ENCODE measurements at places on chromosomes 1 and 21.

DNA sequence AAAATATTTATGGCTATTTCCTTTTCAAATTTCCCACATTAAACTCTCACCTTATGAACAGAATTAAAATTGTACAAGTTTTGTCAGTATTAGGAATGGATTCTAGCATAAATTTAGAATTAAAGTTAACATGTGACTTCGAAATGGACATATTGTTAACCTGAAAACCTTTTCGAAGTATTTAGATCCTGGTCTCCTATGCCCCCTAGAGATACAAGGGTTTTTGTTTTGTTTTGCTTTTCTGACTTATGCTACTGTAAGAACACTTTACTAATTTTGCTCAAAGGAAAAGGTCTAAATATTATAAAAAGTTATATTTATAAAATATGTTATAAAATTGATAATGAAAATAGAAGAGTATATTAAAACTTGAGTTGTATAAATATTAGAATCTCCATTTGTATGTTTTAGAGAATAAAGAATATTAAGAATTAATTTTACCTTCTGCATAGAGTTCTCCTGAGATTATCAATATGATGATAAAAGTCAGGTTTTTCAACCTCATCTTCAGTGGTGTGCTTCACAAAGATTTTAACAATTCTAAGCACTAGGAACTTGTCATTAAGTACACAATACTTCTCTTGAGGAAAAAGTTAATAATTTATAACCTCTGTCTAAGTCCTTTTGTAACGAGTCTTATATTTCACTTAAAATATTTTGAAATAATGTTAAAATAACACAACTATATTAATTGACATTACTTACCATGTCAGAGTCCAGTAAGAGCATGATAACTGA, at the start of gene F13B:
Gene F13B (minus strand): TSS at position 542 of the 738 bp plus-strand sequence. CDS start 37 bp downstream, at position 505.
- DNase-seq, result no peak

- DNase-seq, result no peak
Measured at GRCh38 chr1:219927956-219928790, at the start of gene SLC30A10. TSS of gene SLC30A10 (minus strand) at chr1:219928557. CDS start at chr1:219928440, 117 bp downstream.

DNA sequence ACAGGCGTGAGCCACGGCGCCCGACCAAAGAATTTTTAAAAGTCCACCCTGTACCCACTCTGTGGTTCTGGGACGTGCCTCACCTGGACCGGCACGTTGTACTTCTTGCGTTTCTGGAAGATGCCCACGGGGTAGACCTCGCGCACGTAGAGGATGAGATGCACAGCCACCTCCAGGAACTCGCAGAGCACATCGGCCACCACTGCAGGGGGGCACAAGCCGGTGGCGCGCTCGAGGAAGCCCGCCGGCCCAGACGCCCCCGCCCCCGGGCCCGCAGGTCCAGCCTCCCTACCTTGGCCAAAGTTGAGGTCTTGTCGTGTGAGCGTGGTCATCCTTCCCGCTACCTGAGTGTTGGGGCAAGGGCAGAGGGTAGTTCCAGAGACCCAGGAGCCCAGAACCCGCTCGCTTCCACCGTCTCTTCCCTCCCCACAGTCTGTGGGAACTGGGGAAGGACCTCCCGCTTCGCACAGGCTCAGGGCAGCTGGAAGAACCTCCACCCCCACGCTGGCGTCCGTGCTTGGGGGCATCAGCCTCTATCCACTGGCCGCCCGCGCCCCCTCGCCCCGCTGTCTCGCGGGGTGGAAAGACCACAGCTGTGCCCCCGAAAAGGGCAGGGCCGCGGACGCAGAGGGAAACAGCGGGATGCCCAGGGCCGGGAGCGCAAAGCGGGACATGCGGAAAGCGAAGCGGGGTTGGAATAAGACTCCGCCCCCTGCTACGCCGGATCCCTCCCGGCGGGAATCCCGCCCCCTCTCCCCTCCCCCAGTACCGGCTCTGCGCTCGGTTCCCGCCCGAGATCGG, 478 bp downstream of the MAD2L2 start:
- DNase-seq, result no peak

GRCh38 chr21:35398346-35398982, 349.4 kb upstream of the RUNX1 start:
- no peak for DNase-seq

- no peak for DNase-seq
Measured at GRCh38 chr1:35441926-35442579, 115.2 kb downstream of the KIAA0319L start.

GRCh38 chr1:58983162-58983561, 199.3 kb upstream of the JUN start:
- DNase-seq, result no peak

DNA sequence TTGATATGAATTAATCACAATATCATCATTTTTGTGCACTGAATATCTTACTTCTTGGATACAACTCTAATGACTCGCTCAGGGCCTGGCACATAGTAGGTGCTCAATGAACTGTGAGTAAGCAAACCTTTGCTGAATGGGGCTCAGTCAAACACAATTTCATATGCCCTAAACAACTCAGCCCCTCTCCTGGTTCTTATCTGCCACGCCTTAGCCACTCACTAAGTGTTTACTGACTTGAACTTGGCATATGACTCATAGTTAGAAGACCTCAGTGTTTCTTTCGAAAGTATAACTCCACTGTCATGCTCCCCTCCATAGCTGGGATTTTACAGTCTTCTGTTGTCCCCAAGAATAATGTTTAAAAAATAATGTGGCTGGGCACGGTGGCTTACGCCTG, 4.8 kb upstream of the IFNLR1 start:
- no peak for DNase-seq

DNA sequence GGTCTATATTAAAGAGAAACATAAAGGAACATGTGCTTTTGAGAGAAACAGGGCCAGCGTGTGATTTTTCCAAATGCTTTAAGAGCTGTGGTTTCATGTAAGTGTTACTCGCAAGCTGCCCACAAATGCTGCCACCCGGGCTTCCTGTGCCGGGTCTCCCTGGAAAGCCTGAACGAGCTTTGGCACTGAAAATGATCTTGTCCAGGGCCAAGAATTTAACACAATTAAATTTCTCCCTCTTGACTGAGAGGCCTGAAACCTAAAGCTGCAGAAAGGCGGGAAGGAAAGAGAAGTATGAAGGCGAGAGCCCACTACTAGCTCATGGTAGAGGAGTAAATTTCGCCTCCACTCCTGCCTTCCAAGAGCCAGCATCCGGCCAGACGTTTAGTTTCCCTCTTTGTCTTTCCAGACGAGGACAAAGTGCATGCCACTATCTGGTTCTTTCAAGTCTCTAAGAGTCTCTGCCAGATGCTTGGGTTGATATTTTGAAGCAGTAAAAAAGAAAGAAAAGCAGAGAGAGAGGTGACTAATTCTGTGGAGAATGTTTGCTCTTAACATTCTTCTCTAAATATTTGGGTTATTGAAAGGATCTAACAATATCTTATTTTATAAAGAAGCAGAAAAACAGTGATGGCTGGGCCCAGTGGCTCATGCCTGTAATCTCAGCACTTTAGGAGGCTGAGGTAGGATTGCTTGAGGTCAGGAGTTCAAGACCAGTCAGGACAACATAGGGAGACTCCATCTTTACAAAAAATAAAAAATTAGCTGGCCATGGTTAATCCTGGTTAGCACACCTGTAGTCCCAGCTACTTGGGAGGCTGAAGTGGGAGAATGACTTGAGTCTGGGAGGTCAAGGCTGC, 100.0 kb upstream of the HNRNPU start:
- no peak for DNase-seq

GRCh38 chr1:205878026-205878425, 28.1 kb upstream of the PM20D1 start:
- DNase-seq, result no peak

DNA sequence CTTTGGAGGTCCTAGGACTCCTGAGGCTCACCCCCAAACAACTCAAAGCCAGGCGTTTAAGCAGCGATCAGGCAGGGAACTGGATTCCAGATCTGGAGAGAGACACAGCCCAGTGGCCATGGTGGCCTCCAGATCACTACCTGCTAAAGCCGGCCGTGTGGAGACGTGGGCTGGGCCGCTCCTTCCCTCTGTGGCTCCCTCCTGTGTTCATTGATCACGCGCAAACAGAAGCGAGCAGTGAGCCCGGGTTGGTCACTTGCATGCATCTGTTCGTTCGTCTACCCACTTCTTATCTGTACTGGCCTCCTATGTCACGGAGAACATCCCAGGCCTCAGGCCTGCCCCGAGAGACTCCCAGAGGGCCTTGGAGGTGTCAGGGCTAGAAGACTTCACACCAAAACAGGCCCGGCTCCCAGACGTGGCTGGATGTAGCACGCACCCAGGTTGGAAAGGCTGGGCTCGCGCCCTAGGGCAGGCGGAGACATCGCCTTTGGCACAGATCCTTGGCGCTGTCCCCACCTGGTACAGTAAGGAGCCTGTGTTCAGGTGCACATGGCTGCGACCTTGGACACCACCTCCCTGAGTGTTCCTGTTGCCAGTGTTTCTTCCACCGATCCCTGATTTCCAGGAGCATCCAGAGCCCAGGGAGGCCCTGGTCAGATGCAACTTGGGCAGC, 76.7 kb upstream of the ARHGEF16 start:
- no peak for DNase-seq

DNA sequence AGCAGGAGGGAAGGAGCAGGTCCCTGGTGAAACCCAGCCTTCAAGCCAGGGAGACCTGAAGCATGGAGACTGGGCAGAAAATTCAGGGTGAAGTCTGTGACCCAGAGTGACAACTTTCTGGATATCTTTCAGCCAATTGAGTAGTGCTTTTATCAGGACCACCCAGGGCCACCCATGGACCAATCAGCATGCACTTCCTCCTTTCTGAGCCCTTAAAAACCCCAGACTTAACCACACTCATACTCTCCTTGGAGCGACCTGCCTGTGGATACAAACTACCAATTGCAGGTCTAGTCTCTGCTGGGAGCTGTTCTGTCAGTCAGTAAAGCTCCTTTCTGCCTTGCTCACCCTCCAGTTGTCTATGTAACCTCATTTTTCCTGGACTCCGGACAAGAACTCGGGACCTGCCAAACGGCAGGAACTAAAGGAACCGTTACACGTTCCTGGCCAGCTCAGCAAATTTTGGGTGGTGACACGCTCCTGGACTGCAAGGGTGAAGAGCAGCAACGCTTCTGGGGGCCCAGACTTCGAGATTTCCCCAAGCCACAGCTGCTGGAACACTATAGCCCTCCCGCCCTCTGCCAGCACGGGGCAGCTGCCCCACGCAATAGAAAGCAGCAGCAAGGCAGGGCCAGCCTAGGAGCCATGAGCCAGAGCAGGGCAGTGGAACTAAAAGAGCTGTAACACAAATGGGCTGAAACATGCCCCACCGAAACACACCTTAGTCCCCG, 1183.4 kb downstream of the AMY1C start:
- DNase-seq, result no peak

DNA sequence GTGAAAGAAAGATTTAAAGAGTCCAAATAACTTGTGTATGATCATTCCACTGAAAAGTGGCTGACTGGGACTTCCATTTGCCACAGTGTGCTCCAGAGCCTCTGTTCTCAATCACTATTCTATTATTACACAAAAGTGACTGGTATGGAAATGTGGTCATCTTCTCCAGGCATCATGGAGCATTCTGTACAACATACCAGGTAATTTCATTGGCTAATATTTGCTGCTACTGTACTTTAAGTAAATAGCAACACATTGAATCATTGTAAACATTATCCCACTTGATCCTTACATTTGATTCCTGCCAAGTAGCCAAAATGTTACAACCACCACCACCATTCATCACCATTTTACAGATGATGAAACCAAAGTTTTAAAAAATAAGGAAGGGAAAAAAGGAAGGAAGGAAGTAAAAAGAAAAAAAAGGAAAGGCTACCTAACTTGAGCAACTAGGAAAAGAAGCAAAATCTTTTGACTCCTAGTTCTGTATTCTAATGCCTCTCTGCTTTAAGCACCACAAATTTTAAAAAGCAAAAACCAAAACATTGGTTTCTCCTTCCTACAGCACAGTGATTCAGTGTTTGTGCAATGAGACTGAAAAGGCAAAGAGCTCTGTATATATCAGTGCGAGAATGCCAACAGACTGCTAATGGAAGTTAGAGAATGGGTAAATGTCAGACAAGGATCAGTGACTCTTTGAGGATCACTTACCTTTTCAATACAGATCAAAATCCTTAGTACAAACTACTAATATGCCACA, 361.4 kb upstream of the PTBP2 start:
- no peak for DNase-seq

DNA sequence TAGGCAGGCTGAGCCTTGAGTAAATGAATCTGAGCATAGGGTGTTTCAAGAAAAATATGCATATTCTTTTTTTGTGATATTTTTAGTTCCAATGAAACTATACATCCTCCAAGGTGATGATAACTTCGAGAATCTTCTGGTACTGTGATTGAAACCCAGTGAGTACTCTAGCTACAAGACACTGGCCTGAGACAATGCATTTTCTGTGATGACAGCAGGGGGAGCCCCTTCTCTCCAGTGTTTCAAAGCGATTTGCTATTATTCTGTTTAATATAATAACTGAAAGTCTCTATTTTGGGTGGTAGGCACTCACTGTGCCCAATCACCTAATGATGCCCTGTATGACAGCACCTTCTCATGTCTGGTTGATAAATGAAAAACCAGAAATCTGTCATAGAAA, 12.1 kb downstream of the IRF2BP2 start:
- no peak for DNase-seq

DNA sequence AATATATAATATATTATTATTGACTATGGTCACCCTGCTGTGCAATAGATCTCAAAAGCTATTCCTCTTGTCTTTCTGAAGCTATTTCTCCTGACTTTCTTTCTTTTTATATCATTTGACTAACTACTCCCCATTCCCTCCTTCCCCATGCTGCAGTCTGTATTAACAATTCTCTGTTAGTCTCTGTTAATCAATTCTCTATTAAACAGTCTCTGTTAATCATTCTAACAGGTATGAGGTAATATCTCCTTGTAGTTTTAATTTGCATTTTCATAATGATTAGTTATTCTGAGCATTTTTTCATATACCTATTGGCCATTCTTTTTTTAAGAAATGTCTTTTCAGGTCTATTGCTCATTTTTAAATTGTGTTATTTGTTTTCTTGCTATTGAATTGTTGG, 201.0 kb upstream of the B3GALT2 start:
- no peak for DNase-seq

- no peak for DNase-seq
Measured at GRCh38 chr1:2053217-2053616, 3.0 kb downstream of the PRKCZ start.

- DNase-seq, result no peak
Measured at GRCh38 chr1:227416156-227416830, 98.0 kb upstream of the CDC42BPA start.

GRCh38 chr1:56168176-56168575, 411.2 kb downstream of the PLPP3 start:
- DNase-seq, result no peak
